ENCODE measurements at places on chromosomes 11 and 22.

DNA sequence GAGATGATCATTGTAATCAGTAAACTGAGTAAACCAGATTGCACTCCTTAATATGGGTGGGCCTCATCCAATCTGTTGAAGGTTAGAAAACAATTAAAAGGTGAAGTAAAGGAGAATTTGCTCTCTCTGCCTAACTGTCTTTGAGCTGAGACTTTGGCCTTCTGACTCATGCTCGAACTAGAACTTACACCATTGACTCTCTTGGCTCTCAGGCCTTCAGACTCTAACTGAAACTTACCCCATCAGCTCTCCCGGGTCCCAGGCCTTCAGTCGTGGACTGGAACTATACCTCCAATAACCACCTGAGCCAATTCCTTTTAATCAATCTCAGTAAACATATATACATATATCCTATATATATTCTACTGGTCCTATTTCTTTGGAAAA, 34.0 kb downstream of the LGR4 start:
- no peak for DNase-seq

DNA sequence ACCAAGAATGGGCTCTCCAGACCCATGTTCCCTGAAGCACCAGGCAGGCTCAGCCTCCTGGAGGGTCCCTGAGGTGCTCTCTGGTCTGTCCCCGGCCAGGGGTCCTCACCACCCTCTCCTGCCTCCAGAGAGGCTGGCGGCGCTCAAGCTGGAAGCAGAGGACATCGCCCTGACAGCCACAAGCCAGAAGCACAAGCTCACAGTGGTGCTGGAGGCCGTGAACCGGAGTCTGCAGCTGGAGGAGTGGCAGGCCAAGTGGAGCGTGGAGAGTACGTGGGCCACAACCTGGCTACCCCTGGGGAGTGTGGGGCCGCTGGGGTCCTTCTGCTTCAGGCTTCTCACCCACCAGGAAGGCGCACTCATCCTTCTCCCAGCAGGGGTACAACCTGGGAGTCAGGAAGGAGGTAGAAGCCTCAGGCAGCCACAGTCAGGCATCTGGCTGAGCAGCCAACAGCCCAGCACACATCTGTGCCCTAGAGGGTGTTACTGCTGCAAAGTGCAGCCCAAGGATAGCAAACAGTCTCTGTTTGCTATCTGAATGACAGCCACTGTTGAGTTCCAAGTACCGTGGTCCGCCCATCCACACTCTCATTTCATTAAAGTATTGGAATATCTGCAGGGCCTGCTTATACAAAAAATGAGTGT, 8.4 kb downstream of the PARVG start:
- DNase-seq, result no peak

DNA sequence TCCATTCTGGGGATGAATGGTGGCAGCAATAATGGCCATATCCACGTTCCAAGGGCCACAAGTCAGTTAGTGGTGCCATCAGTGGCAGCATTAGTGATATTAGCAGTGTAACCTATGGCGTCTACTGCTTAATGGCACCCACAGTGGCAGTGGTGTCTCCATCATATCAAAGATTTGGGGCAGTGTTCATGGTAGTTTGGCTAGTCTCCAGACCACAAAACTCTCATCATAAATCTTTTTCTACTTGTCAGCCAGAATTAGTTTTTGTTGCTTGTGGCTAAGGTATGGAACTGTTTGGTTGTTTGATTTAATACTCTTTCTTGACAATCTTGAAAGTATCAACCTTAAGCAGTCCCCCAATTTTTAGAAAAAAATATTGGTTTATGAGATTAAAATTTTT, 45.1 kb upstream of the DEUP1 start:
- DNase-seq, result no peak

GRCh38 chr11:119672597-119672996, 56.4 kb downstream of the NECTIN1 start:
- DNase-seq, result no peak

DNA sequence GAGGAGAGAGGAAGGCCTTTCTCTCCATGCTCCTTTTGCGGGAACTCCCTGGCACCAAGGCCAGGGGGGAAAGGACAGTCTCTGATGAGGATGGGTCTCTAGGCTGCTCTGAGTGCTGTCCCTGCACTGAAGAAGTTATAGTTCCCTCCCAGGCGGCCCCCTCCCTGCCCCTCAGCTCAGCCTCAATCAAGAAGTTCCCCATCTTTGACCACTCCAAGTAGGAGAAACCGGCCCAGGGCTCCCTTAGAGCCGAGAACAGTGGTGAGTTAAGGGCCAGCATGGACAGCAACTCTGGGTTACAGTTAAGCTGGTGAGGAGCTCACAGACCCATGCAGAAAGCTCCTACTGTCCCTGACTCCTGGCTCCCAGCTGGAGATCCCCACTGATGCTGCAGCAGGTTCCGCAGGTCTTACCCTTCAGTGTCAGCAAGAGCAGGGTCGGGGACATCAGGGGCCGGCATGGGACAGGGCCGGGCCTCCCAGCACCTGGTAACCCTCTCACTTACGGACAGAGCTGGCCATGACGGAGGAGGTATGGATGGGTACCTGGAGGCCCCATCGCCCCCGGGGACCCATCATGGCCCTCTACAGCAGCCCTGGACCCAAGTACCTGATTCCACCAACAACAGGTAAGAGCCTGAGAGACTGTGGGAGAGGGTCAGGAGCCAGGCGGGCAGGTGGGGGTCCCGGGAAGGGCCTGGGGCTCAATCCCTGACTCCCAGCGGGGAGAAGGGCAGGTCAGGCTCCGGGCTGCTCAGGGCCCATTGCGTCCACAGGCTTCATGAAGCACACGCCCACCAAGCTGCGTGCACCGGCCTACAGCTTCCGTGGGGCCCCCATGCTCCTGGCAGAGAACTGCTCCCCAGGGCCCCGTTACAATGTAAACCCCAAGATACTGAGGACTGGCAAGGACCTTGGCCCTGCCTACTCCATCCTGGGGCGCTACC, 4.2 kb downstream of the SCGB1C1 start:
- DNase-seq, result no peak

DNA sequence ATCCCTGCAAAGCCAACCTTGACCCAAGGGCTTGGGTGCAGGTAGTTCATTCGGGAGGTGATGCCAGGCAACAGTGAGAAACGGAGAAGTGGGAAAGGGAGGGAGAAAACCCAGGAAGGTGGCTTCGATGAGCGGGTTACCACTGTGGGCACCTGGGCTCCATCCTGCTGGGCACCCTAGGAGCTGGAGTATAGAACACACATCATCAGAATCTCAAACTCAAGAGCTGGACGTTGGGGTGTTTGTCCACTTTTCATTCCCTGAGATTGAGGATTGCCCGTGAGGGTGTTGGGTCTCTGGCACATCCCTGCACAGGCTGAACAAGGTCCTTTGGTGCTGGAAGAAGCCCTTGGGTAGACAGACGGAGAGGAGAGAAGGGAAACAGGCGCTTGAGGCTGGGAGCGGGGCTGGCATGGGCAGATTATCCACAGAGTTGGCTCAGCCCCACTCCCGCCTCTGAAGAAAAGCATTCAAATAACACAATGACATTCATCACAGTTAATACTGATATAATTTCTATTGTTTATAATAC, 70.4 kb downstream of the LRRC32 start:
- no peak for DNase-seq

- DNase-seq, result no peak
Observed at GRCh38 chr22:17952273-17952801, 72.0 kb downstream of the MICAL3 start.

- DNase-seq, result no peak
Observed at GRCh38 chr11:70226967-70227366, 23.9 kb downstream of the FADD start.

DNA sequence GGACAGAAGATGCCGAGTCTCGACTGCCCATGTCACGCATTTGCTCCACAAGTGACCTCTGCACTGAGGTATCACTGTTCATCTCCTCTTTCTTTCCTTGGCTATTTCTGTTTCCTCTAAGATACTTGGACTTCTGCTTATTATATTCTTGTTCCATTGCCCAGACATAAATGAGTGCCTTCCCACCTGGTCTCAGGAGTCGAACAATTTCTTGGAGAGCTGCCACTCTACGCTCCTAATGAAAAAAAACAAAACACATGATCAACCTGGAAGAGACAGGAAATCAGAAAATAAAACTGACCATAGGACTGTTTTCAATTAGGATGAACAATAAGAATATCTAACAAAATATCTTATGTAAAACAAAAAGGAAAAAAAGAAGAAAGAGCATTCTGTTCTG, 47.4 kb upstream of the CWF19L2 start:
- DNase-seq, result no peak

- DNase-seq, result no peak
Observed at GRCh38 chr11:28833169-28833568, 725.0 kb downstream of the METTL15 start.

DNA sequence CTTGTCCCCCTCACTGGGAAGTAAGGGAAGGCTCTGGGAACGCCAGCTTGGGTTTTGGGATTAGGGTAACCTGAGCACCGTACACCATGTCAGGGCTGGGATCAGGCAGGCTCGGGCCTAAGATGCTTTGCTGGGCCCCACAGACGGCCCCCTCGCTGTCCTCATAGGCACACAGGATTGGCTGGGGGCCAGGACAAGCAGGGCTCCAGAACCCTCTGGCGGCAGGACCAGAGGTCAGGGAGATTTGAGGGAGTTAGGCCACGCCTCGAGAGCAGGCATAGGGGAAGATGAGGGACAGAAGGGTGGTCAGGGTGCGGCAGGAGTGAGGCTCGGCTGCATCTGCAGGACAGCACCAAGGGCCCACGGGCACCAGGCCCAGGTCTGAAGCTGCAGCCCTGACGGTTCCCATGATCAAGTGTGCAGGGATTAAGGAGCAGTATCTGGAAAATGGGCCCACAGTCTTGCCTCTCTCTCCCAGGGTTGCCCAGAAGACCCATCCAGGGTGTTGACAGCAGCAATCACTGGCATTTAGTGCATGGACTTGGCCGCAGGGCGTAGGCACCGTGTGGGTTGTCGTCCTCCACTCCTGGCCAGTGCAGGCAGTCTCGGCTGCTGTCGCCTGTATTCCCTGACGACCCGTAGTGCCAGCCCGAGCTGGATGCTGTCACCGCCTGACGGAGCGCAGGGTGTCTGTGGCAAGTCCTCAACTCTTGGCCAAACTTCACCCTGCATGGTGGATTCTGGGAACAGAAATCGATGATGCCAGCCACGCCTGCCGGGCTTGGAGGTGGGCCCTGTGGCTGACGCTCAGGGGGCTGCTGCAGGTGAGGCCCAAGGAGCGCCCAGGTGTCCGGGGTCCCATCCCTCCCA, 15.7 kb upstream of the GNB1L start:
- peak; percentile 2 for DNase-seq

GRCh38 chr11:102458548-102458947, 6.0 kb upstream of the TMEM123 start:
- no peak for DNase-seq

GRCh38 chr11:103887001-103887658, 149.3 kb upstream of the DDI1 start:
- no peak for DNase-seq

- DNase-seq, result no peak
Observed at GRCh38 chr22:30129636-30130035, 49.4 kb downstream of the HORMAD2 start.

DNA sequence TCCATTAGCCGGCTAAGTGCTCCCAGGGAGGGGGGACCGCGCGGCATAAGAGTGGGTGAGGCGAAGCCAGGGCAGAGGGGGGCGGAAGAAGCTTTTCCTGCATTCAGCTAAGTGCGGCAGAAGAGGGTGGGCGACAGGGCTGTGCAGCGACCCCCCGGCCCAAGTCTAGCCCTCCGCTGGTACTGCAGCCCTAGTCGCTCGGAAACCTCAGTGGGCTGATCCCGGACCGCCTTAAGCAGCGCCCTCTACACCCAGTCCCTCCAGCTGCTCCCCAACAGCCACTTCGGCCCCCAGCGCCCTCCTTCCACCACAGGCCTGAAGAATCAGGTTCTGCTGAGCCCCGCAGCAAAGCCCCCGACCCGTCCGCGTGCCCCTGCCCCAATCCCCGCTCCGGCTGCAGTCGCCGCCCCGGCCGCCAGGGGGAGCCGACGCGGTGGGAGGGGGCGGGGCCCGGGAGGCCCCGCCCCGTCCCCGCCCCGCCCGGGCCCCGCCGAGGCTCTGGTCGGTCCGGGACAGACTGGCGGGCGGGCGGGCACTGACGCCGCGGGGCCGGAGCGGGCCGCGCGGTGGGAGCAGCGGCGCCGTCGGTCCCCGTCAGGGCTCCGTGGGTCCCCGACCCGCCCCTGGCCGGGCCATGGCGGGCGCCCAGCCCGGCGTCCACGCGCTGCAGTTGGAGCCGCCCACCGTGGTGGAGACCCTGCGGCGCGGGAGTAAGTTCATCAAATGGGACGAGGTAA, at the start of gene PLCB3:
TSS of gene PLCB3 (plus strand) at position 515 of the 737 bp plus-strand sequence. CDS start at position 635, 120 bp downstream.
- DNase-seq, result peak; percentile 68

GRCh38 chr22:48507171-48507570, 1320.5 kb downstream of the BRD1 start:
- DNase-seq, result no peak

GRCh38 chr11:47616726-47617416, 22.7 kb upstream of the C1QTNF4 start:
- no peak for DNase-seq

DNA sequence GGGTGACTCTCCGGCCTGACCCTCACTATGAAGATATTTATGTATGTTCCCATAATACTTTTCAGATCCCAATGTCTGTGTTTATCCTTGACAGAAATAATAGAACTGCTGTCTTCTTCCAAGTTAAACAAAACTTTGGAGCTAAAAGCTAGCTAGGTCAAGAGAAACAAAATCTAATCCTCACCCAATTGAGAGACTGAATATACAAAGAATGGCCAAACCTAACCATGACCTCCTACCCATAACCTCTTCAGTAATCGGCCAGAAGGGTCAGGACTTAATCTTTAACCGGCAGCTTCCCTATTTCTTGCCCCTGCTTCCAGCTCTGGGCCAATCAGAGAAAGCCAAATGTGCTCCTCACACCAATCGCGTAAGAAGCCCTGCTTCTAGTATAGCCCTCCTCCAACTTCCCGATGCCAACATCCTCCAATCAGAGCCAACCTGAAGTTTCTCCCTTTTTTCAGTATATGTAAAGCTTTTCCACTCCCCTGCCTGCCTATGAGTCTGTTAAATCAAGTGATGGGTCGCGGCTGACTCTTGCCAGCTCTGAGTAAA, 1.7 kb upstream of the DDX6 start:
- DNase-seq, result peak; percentile 32

Measured in T-helper 17 cell (primary cell).